Hippocampal formation (tissue), 2 donors: ENCODE measurements at places on chromosomes 5 and 9.

GRCh38 chr5:5316334-5316733 is 106.1 kb upstream of the ICE1 start:
- DNase-seq = no peak

- no peak for DNase-seq
Observed at GRCh38 chr9:134066526-134066912, 1.3 kb downstream of the BRD3 start.

DNA sequence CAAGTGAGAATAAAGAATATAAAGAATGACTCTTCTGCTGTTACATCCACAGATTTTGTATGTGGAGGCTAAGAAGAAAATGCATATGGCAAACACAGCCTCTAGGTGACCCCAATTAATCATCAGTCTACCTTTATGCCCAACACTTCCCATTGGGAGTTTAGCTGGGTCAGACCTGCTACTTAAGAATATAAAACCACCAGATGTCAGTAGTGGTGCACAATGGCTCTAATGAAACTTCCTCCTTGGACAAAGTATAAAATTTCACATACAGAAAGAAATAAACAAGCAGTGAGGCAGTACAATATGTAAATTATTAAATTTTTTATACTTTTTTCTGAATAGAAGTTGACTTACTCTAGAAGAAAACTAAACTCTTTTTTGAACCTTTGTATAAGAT is 539.9 kb downstream of the BRINP1 start:
- DNase-seq = no peak

DNA sequence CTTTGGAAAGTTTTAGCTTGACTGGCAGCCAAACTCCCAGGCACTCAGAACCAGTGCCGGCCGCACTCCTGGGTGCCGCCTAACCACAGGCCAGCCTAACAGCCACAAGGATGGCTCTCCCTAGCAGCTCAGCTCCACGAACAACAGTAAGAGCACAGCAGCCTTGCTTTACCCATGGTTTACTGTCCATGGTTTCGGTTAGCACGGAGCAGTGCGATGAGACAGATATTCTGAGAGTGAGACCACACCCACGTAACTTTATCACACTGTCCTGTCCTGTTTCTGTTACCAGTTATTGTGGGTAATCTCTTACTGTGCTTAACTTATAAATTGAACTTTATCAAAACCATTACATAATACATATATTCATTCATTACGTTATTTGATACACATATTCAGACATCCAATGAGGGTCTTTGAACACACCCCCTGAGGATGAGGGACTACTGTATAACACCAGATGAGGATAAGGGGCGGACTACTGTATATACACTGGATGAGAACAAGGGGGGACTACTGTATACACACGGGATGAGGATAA is 12.4 kb downstream of the CLPTM1L start:
- DNase-seq = no peak

GRCh38 chr5:6465831-6466790 is 17.5 kb downstream of the UBE2QL1 start:
- DNase-seq = no peak

GRCh38 chr5:11153670-11154382 is 392.8 kb upstream of the DAP start:
- no peak for DNase-seq

- no peak for DNase-seq
Observed at GRCh38 chr9:125929846-125930245, 182.7 kb downstream of the PBX3 start.

DNA sequence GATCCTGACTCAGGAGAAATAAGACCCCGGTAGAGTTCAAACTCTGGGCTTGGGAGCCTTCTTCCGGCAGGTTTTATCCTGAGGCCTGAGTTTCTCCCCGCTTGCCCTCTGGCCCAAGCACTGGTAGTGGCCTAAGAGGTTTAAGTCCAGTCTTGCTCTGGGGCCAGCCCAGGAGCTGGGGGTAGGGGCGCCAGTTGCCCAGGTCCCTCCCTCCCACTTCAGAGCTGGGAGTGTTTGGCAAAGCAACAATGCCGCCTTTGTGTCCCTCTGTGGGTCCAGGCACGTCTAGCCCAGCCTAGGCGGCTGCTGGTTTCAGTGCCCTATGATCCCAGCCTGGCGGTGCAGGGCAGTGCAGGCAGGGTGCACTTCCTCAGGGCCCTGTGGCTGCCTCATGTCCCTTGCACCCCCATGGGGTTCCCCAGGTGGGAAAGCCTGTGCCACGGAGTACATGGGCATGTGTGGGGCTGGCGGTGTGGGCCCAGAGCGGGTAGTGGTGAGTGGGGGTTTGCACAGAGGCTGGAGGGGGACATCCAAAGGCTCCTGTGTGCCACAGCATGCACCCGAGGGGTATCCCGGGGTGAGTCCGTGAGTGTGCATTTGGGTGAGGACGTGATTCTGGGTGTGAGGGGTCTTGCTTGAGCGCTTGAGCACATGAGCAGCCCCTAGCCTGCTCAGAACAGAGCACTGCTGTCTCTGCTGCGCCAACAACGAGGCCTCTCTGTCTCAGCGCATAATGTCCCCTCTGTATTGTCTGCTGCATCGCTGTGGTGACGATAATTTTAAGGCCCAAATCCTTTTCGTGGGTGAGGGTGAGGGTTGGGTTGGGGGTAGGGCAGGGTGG is 61.7 kb upstream of the PSD2 start:
- DNase-seq = peak; percentile 92

GRCh38 chr9:83062651-83063527 is at the start of gene RASEF:
Gene RASEF, minus strand, starts transcription at chr9:83063142. Its CDS starts 275 bp downstream, at chr9:83062867.
- no peak for DNase-seq

DNA sequence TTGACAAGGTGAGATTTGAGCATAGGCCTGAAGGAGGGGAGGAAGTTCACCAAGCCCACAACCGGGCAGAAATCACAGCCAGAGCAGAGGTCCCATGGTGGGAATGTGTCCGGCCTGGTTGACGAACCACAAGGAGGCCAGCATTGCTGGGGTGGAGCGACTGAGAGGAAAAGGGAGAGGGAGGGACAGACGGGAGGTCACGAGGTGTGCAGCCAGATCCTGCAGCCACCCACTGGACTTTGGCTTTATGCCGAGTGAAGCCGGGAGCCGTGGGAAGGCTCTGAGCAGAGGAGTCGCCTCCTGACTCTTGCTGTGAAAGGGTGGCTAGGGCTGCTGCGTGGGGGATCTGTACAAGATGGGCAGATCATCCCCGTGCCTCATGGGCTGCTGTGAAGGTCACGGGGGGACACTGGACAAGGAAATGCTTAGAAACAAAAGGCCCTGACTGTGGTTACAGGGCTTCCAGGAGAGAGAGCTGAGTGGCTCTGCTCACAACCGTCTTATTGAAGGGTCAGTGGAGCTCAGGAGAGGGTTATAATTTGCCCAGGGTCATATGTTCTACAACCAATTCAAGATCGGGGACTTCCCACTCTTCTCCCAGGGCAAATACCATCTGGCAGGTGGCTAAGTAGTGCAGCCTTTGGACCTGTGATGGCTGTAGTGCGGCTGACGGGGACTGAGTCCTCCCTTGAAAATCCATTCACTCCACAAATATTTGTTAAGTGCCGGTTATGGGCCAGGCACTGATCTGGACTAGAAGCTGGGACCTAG is 15.6 kb upstream of the CD74 start:
- no peak for DNase-seq

GRCh38 chr5:122259995-122260394 is 52.0 kb upstream of the SNCAIP start:
- DNase-seq = no peak

GRCh38 chr5:56659971-56660370 is 155.4 kb upstream of the MAP3K1 start:
- DNase-seq = peak; percentile 62

GRCh38 chr5:1468247-1468612 is 23.0 kb upstream of the SLC6A3 start:
- DNase-seq = no peak

GRCh38 chr5:28542987-28543386 is 1504.6 kb upstream of the CDH9 start:
- no peak for DNase-seq

- DNase-seq = no peak
Observed at GRCh38 chr5:175211956-175212756, 231.8 kb downstream of the DRD1 start.

DNA sequence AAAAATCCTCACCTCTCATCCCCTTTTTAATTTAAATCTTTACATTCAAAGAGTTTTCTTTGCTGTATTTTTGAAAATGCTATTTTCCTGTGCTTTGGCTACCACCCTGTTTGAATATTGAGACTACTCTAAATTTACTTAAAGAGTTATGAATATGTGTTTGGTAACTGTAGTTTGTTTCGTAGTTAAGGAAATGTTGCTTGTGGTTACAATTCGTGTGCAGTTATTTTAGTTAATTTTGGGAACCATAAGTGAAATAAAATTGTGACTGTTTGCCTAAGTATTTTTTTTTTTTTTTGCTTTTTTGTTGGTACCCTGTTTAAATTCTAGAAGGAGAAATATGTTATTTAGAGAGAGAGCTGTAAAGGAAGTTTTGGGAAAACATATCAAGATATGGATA is 78.7 kb downstream of the XRCC4 start:
- DNase-seq = no peak

GRCh38 chr5:33840927-33841547 is 50.8 kb downstream of the ADAMTS12 start:
- DNase-seq = no peak

- no peak for DNase-seq
Observed at GRCh38 chr5:65128226-65128625, 353.5 kb downstream of the ADAMTS6 start.

DNA sequence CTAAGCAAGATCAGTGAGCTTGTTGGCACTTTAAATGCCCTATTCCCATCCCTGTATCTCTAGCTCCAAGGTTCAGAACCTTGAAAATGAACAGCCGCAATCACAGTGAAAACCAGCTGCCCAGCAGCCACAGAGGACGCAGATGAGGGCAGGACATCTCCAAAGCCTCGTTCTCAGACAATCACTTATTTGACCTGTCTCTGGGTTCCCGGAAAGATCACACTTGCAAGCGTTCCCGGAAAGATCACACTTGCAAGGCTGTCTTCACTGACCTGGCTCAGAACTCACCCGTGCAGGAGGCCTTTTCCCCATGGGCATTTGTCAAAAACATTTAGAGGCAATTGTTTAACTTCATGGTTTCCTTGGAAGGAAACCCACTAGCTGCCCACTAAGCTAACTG is 25.7 kb downstream of the IPPK start:
- DNase-seq = no peak

DNA sequence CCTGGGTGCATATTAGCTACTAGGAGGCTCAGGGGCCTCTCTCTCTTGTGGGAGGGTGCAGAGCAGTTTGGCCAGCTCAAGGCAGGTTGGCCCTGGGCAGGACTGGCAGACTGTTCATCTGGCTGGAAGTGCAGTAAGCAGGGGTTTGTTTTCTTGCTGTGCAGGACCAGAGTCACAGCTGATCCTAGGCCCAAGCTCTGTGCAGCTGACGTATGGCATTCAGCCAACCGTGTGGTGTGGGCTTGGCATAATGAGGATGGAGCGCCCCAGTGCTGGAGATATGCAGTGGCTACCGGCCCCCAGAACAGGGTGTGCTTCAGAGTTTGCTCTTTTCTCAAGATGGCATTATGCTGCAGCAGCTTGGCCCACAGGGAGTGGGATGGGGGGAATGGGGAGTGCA is 31.0 kb upstream of the PHF24 start:
- DNase-seq = no peak

DNA sequence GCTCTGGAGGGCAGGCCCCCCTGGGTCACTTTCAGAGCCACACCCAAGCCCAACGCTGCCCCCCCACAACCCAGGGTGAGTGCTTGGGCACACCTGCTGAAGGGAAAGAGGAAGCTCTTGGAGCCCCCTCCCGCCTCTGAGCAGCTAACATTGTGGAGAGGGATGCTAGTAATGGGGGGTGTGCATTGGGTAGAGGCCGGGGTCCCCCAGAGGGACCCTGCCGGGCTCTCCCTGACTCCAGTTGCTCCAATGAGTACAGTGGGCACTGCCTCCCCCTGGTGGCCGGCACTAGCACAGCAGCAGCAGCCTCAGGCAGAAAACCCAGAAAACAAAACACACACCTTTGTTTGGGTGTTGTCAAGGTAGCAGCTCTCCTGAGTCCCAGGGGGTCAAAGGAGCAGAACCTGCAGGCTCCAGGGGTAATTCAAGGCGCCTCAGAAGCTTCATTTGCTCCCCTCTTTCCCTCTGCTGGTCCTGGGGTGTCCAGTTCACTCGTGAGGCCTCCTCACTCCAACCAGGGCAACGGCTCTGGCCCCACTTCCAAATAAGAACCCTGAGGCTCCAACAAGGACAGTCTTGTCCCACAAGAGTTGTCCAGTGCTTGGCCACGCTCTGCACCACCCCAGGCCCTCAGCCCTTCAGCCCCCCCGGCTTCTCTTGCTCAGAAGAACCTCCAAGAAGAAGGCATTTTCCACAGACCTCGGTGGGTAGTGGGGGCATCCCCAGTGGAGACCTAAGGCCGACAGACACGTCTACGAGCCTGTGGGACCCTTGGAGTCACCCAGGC is 16.1 kb downstream of the GBGT1 start:
- DNase-seq = peak; percentile 70

DNA sequence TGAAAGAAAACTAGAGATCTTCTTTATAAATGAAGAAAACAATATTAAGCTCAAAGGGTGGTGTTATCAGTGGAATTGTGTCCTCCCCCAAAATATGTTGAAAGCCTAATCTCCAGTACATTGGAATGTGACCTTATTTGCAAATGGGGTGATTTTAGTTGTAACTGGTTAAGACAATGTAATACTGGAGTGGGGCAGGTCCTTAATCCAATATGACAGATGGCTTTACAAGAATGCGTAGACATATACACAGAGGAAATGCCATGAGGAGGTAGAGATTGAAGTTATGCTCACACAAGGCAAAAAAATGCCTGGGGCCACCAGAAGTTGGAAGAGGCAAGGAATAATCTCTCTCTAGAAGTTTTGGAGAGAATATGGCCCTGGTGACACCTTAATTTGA is 13.7 kb upstream of the TRIM32 start:
- DNase-seq = no peak

GRCh38 chr9:5698810-5699556 is 70.1 kb downstream of the RIC1 start:
- no peak for DNase-seq

DNA sequence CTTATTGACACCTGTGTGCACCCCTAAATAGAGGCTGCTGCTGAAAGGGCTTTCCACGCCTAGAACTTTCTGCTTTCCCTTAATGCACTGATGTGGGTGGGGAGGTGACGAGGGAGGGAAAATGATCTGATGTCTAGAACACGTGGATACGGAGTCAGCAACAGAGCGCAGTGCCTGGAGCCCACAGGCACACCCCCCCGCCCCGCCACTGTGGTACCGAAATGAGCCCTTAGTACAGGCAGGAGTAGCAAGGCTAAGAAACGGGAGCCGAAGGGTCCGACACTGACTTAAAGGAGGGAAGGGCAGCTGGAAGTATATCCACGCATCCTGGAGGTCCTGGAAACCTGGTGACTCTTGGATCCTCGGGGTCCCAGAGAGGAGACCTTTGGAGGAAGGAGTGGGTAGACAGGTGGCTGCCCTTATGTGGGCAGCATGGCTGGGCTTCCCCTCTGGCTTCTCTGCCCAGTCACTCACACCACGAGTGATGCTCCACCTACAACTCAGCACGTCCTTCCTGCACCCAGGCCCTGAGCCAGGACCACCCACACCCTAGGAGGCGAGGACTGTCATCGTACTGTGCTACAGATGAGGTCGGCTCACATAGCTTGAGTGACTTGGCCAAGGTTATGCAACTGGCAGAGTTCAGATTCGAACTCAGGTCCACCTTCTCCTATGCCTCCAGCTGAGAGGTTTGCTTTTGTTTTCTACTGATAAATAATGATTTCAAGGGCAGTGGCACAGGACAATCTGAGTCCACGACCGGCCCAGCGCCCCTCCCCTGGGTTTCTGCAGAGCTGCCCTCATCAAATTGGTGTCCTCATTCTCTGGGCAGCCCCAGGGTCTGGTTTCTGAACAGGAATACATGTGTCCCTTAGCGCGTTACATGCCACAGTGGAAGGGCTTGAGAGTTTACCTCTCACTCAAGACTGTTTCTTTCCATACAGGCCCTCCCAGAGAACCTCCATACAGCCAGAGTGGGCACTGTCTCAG is 4.7 kb upstream of the VAV2 start:
- no peak for DNase-seq
